Smooth muscle cell of bladder (primary cell): ENCODE measurements at places on chromosomes 1 and 21. TPM values are rescaled to one million over a fixed set of nuclear protein-coding genes. Genes with fewer than 3 reads are reported as not detected.

Gene CYB561D1
- total RNA-seq: 3.6 TPM in 2 replicates

Gene SLC9A1
- 3.4 and 5.0 TPM in 2 replicates for total RNA-seq

Gene PRAMEF15
- not detected in 2 replicates for total RNA-seq

Gene CD244
- total RNA-seq: 0.09 TPM in 1 of 2 replicates, not detected in the other

Gene MRAP
- 0.09 and 0.14 TPM in 2 replicates for total RNA-seq

Gene MATN1
- total RNA-seq: 0.09 and 0.14 TPM in 2 replicates

Gene OSCP1
- 12.4 and 12.8 TPM in 2 replicates for total RNA-seq

Gene TMEM240
- 2.1 and 3.3 TPM in 2 replicates for total RNA-seq

Gene SNX7
- 48.1 and 52.4 TPM in 2 replicates for total RNA-seq

Gene CYYR1
- 0.09 TPM in 1 of 2 replicates, not detected in the other for total RNA-seq

Gene TFF1
- total RNA-seq: not detected in 2 replicates

Gene PBX1
- 85.3 and 86.3 TPM in 2 replicates for total RNA-seq

Gene TEKT2
- 0.09 and 0.14 TPM in 2 replicates for total RNA-seq

Gene FAM72C
- 0.18 and 0.28 TPM in 2 replicates for total RNA-seq

Gene DVL1
- 48.4 and 72.1 TPM in 2 replicates for total RNA-seq

Gene NEGR1
- 14.2 and 22.2 TPM in 2 replicates for total RNA-seq

Gene AMY2A
- not detected in 2 replicates for total RNA-seq

Gene CYP4A22
- total RNA-seq: not detected in 2 replicates

Gene GJB5
- total RNA-seq: 0.09 and 0.14 TPM in 2 replicates

Gene LAMC1
- 613 and 643 TPM in 2 replicates for total RNA-seq

Gene NTRK1
- under 0.01 TPM in 1 of 2 replicates, not detected in the other for total RNA-seq

Gene ATAD3C
- not detected in 2 replicates for total RNA-seq
